Pancreas (tissue), 10 donors: ENCODE measurements at places on chromosomes 6 and 20. TPM values are rescaled to one million over a fixed set of nuclear protein-coding genes. Genes with fewer than 3 reads are reported as not detected.

DNA sequence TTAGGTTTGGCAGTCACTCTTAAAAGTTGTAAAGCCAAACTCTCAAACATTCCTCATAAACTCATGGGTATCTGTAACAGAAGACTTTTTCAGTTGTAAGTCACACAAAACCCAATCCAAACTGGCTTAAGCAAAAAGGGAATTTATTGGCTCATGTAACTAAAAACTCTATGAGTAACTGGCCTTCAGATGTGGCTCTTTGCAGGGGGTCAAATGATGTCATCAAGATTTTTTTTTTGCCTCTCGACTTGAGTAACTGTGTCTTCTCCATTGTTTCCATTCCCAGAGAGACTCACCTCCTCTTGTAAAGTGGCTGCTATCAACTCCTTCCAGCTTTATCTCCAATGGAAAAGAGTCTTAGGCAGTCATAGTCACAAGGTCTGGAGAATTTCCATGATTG lies 645.0 kb downstream of the DHX35 start:
- H3K36me3 ChIP-seq, result no peaks in the 10 kb centered on the region
- no peak for DNase-seq
- no peaks in the 10 kb centered on the region for H3K27me3 ChIP-seq
- no peak overlapping the region for H3K4me3 ChIP-seq
- H3K27ac ChIP-seq, result no peak overlapping the region

Gene SLC32A1
- not detected for total RNA-seq

DNA sequence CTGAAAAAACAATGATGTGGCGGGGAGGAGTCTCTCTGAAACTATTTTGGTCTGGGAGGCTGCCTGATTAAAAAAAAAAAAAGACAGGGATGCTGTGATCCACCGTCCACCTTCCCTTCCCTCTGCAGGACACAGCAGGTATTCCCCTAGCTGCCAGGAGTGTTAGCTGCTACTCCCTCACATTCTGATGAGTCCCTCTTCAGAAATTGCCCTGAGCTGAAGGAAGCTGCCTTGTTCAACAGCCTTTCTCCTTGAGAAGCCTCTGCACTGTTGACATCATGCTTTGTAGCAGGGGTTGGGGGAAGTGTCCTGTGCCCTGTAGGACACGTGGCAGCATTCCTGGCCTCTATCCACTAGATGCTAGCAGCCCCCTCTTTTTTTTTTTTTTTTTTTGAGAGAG lies 71.7 kb upstream of the ZMYND8 start:
- DNase-seq, result no peak
- no peaks in the 10 kb centered on the region for H3K27me3 ChIP-seq
- H3K4me1 ChIP-seq, result no peaks in the 10 kb centered on the region
- H3K27ac ChIP-seq, result no peak overlapping the region

- no peak overlapping the region for H3K4me3 ChIP-seq
- no peaks in the 10 kb centered on the region for H3K4me1 ChIP-seq
- H3K27ac ChIP-seq, result no peak overlapping the region
- DNase-seq, result no peak
These were observed 3.0 kb upstream of the DDX43 start for GRCh38 chr6:73391675-73392074.

- H3K4me3 ChIP-seq, result no peak overlapping the region
- H3K36me3 ChIP-seq, result no peaks in the 10 kb centered on the region
- no peak overlapping the region for H3K27ac ChIP-seq
- peak; percentile 80 for DNase-seq
- peaks cover 21% of the 10 kb centered on the region for H3K4me1 ChIP-seq
These were observed 29.6 kb downstream of the SRSF3 start for GRCh38 chr6:36623547-36624459.

- DNase-seq, result no peak
- no peak overlapping the region for H3K27ac ChIP-seq
- no peak overlapping the region for H3K4me3 ChIP-seq
- H3K36me3 ChIP-seq, result no peaks in the 10 kb centered on the region
- H3K27me3 ChIP-seq, result no peaks in the 10 kb centered on the region
These were observed 1.8 kb downstream of the ADAM33 start for GRCh38 chr20:3679749-3680700.

Gene FAM184A
- total RNA-seq, result 2.3 TPM

- H3K27me3 ChIP-seq, result no peaks in the 10 kb centered on the region
- H3K4me3 ChIP-seq, result no peak overlapping the region
- H3K27ac ChIP-seq, result peak overlapping the region; percentile 23
- H3K4me1 ChIP-seq, result peaks cover 11% of the 10 kb centered on the region
- peak; percentile 98 for DNase-seq
These were observed 30.4 kb downstream of the ZC3H12D start for GRCh38 chr6:149454346-149454848.

- H3K36me3 ChIP-seq, result no peaks in the 10 kb centered on the region
- no peak overlapping the region for H3K4me3 ChIP-seq
These were observed 35.1 kb downstream of the PLCB4 start for GRCh38 chr20:9103955-9104354.

DNA sequence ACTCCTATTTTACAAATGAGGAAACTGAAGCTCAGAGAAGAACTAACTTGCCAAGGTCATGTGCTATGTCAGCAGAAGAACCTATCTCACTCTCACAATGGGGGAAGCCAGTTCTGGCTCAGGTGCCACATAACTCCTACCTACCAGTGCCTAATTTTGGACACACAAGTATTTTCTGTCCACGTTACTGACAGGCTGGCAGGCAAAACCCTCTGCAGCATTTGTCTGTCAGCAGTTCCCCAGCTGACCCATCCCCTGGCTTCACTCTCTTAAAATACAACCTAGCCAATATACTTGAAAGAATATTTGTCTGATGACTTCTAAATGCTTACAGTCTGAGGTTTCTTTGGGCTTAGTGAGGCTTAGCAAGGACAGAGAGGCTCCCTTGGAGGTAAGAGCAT lies 15.5 kb downstream of the GSS start:
- H3K4me3 ChIP-seq, result no peak overlapping the region
- H3K27me3 ChIP-seq, result no peaks in the 10 kb centered on the region
- H3K27ac ChIP-seq, result no peak overlapping the region
- H3K36me3 ChIP-seq, result no peaks in the 10 kb centered on the region
- no peak for DNase-seq

- no peaks in the 10 kb centered on the region for H3K27me3 ChIP-seq
- H3K27ac ChIP-seq, result no peak overlapping the region
- no peak for DNase-seq
- H3K36me3 ChIP-seq, result no peaks in the 10 kb centered on the region
- no peaks in the 10 kb centered on the region for H3K4me1 ChIP-seq
These were observed 37.3 kb downstream of the KCNB1 start for GRCh38 chr20:49445176-49445575.

Gene GINM1
- total RNA-seq, result 23.6 TPM

- no peaks in the 10 kb centered on the region for H3K4me1 ChIP-seq
- H3K4me3 ChIP-seq, result no peak overlapping the region
- H3K27me3 ChIP-seq, result no peaks in the 10 kb centered on the region
- H3K36me3 ChIP-seq, result no peaks in the 10 kb centered on the region
- no peak for DNase-seq
These were observed 159.8 kb downstream of the ZFP64 start for GRCh38 chr20:52031563-52032303.

GRCh38 chr6:147972448-147972847 lies 370.2 kb upstream of the SASH1 start:
- H3K27me3 ChIP-seq, result no peaks in the 10 kb centered on the region
- H3K4me1 ChIP-seq, result no peaks in the 10 kb centered on the region
- no peak overlapping the region for H3K4me3 ChIP-seq
- no peaks in the 10 kb centered on the region for H3K36me3 ChIP-seq

Gene WDR46
- 28.8 TPM for total RNA-seq

Gene KDM1B
- 11.9 TPM for total RNA-seq

GRCh38 chr6:111215131-111215530 lies 127.8 kb downstream of the SLC16A10 start:
- no peak overlapping the region for H3K4me3 ChIP-seq
- H3K4me1 ChIP-seq, result no peaks in the 10 kb centered on the region
- DNase-seq, result no peak
- H3K27me3 ChIP-seq, result no peaks in the 10 kb centered on the region
- no peaks in the 10 kb centered on the region for H3K36me3 ChIP-seq
- no peak overlapping the region for H3K27ac ChIP-seq

- no peaks in the 10 kb centered on the region for H3K36me3 ChIP-seq
- no peak overlapping the region for H3K27ac ChIP-seq
- DNase-seq, result no peak
These were observed 74.7 kb downstream of the LAMA4 start for GRCh38 chr6:112179631-112180030.

- H3K27me3 ChIP-seq, result no peaks in the 10 kb centered on the region
- peak; percentile 26 for DNase-seq
- peaks cover 4% of the 10 kb centered on the region for H3K4me1 ChIP-seq
- H3K27ac ChIP-seq, result no peak overlapping the region
- no peak overlapping the region for H3K4me3 ChIP-seq
These were observed 171.7 kb downstream of the WDR27 start for GRCh38 chr6:169529931-169530751.

DNA sequence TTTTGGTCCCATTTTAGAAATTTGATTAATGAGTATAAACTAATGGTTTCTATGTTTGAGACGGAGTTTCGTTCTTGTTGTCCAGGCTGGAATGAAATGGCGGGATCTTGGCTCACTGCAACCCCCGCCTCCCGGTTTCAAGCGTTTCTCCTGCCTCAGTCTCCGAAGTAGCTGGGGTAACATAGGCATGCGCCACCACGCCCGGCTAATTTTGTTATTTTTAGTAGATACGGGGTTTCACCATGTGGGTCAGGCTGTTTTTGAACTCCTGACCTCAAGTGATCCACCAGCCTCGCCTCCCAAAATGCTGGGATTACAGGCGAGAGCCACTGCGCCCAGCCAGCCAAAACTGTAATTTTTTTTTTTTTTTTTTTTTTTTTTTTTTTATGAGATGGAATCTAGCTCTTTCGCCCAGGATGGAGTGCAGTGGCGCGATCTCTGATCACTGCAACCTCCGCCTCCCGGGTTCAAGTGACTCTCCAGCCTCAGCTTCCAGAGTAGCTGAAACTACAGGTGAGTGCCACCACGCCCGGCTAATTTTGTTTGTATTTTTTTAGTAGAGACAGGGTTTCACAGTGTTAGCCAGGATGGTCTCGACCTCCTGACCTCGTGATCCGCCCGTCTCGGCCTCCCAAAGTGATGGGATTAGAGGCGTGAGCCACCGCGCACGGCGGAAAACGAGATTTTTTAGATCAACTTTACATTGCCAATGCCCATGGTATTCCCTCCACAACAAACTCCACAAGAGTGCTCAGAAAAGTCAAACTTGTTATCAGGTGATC lies 127.8 kb downstream of the HFE start:
- no peaks in the 10 kb centered on the region for H3K4me1 ChIP-seq
- H3K27me3 ChIP-seq, result peaks cover 5% of the 10 kb centered on the region
- no peaks in the 10 kb centered on the region for H3K36me3 ChIP-seq
- peak overlapping the region; percentile 0 for H3K4me3 ChIP-seq

Gene EYA2
- total RNA-seq, result 1.3 TPM

Gene FAM83D
- total RNA-seq, result not detected

Gene TEAD3
- total RNA-seq, result 3.0 TPM

- no peaks in the 10 kb centered on the region for H3K36me3 ChIP-seq
- no peak overlapping the region for H3K4me3 ChIP-seq
- no peak for DNase-seq
- H3K27ac ChIP-seq, result no peak overlapping the region
- no peaks in the 10 kb centered on the region for H3K27me3 ChIP-seq
- H3K4me1 ChIP-seq, result no peaks in the 10 kb centered on the region
These were observed 52.0 kb downstream of the ME1 start for GRCh38 chr6:83378621-83379388.

DNA sequence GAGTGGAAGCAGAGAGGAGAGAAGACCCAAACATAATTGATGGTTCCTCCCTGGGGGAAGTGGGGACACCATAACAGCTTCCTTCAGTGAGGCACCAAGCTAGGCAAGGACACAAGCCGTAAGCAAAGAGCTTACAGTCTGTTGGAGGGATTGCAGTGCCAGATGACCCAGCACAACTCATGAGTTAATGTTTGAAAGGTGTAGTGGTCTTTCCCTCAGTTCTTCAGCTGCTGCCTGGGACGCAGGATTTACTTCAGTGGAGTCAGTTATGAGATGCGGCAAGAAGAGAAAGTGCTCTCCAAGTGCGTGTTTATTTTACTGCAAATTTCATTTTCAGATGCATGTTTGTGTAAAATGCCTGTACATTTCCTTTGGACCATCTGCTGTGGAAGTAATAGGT lies 38.7 kb upstream of the SLC17A4 start:
- H3K27ac ChIP-seq, result no peak overlapping the region
- no peaks in the 10 kb centered on the region for H3K36me3 ChIP-seq
- no peak for DNase-seq
- H3K4me1 ChIP-seq, result no peaks in the 10 kb centered on the region
- H3K27me3 ChIP-seq, result no peaks in the 10 kb centered on the region

Gene DEF6
- total RNA-seq, result 11.1 TPM

DNA sequence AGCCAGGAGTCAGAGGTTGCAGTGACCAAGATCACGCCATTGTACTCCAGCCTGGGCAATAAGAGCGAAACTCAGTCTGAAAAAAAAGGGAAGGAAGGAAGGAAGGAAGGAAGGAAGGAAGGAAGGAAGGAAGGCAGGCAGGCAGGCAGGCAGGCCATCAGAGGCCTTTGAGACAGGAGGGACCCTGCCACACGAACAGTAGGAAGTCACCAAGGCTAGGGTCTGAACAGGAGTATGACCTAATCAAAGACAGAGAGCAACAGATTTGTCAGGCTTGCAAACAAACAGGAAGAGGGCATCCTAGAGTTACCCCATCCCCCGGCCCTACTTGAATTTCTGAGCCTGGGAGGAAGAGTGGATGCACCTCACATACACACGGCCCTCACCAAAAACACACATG lies 67.1 kb downstream of the FGD2 start:
- no peaks in the 10 kb centered on the region for H3K27me3 ChIP-seq
- H3K4me1 ChIP-seq, result no peaks in the 10 kb centered on the region
- no peaks in the 10 kb centered on the region for H3K36me3 ChIP-seq

GRCh38 chr6:82712389-82712788 lies 348.8 kb downstream of the TPBG start:
- no peak overlapping the region for H3K4me3 ChIP-seq
- H3K4me1 ChIP-seq, result no peaks in the 10 kb centered on the region
- no peaks in the 10 kb centered on the region for H3K36me3 ChIP-seq
- no peak for DNase-seq
- H3K27me3 ChIP-seq, result no peaks in the 10 kb centered on the region

DNA sequence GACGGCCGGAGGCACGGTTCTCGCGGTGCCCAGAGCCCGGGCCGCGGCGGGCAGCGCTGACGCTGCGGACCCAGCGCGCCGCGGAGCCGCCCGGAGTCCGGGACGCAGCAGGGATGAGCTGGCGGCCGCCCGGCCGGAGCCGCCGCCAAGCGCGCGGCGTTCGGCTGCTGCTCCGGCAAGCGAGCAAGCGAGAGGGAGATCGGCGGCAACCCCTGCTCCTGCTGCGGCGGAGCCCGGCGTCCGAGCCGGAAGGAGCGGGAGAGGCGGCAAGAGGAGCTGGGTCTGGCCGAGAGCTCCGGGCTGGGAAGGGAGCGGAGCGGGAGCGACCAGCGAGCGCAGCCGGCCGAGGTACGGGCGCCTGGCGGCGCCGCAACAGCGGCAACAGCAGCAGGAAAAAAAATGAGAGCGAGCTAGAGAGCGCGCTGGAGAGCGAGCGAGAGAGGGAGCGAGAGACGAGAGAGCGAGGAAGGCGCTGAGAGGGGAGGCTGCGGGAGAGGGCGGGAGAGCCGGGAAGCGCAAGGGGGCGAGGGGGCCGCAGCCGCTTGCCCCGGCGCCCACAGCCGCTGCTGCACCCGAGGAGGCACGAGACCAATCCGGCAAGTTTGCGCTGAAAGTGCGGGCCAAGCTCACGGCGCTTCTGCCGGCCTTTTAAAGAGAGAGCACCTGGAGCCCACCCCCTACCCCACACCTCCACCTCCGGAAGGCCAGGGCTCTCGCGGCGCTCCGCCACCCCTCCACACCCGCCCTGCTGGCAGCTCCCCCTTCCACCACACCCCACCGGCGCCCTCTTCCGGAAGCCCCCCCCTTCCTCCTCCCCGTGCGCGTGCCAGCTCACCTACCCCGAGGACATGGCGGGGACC lies 496 bp downstream of the GRM4 start:
- DNase-seq, result no peak
- H3K27me3 ChIP-seq, result peaks cover 36% of the 10 kb centered on the region
- H3K4me3 ChIP-seq, result peak overlapping the region; percentile 29
- no peaks in the 10 kb centered on the region for H3K36me3 ChIP-seq
